ENCODE measurements at places on chromosomes 1 and 21.

GRCh38 chr1:31748365-31748764 lies 15.8 kb downstream of the ADGRB2 start:
- no peak for DNase-seq

GRCh38 chr1:182444497-182444896 lies 5.4 kb upstream of the RGSL1 start:
- no peak for DNase-seq

DNA sequence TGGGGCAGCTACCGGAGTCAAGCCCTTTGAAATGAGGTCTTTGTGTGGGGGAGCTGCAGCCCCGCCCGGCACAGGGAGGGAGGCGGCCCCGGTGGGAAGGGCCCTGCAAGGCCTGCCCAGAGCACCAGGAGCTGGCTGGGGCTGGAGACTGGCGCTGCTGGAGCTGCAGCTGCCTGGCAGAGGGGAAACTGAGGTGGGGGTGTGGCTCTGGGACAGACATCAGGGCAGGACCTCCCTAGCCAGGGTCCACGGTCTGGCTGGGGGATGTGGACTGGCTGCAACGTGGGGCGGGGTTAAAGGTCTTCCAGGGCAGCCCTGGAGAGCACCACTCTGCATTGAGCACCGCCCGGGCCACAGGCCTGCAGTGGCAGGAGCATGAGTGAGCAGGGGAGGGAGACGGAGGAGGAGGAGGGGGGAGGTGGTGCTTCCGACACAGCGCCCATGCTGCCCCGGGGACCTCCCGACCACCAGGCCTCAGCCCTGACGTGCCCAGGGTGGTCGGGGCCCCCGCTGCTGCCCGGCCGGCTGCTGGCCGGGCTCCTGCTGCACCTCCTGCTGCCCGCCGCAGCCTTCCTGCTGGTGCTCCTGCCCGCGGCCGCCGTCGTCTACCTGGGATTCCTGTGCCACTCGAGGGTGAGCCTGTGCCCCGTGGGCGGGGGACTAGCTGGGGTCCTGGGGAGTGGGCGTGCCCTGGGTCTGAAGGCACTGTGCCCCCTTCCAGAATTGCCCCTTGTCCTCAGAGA lies 4.8 kb upstream of the ANKRD65 start:
- no peak for DNase-seq

DNA sequence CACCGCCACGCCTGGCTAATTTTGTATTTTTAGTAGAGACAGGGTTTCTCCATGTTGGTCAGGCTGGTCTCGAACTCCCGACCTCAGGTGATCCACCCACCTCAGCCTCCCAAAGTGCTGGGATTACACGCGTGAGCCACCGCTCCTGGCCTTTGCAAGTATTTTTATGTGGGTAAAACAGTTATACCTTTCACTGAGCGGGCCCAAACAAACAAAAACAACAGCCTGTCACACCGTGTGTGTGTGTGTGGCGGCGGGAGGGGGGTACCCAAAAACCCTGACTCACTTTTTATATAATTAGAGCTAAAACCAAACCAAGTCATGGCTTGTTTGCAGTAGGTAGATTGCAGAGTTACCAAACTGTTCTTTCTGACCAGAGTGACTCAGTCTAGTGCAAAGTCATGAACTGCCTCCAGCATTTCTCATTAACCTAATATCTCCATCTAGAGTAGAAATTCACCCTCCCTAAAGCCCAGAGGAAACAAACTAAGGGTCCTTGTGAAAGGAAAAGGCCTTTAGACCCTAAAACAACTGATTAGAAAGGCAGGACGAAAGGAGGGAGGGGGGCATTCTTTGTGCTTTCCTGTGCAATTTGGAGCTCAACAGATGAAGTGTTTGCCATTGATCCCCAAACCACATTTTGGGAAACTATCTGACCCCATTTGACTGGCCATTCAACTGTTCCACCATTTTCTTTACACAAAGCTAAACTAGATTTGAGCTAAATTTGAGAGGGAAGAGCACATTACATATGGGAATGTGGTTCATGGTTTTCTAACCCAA lies 181.0 kb downstream of the DHRS3 start:
- no peak for DNase-seq

- no peak for DNase-seq
Measured at GRCh38 chr21:44853601-44854390, 19.7 kb downstream of the PTTG1IP start.

- DNase-seq: no peak
Measured at GRCh38 chr1:59180735-59181134, 116.2 kb upstream of the FGGY start.

- DNase-seq: no peak
Measured at GRCh38 chr1:61152066-61152465, 69.7 kb downstream of the NFIA start.

GRCh38 chr1:216168546-216168945 lies 254.7 kb downstream of the USH2A start:
- no peak for DNase-seq

DNA sequence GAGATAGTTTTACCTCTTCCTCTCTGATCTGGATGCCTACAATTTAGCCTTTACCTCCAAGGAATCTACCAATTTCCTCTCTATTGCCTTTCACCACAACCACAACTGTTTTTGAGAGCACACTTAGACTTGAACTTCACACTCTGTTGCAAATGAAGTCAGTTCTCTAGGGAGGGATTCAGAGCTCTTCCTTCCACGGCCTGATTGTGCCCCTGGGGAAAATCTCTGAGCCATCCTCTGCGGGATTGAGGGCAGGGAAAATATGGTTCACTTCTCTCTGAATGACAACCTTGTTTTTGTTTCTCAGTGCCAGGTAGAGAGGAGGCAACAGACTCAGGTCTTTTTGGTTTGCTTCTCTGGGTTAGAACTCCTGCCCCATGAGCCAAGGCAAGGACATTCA lies 35.4 kb upstream of the BCL10 start:
- no peak for DNase-seq

Measured in LNCaP clone FGC (cell line).